ENCODE measurements at places on chromosomes 1 and 21.
A peak's percentile ranks its signal among the peaks of the same experiment; 100 is the strongest.

- DNase-seq = peak; percentile 53
Measured at GRCh38 chr1:147541672-147542568, 619 bp downstream of the BCL9 start.

- peak; percentile 71 for DNase-seq
Measured at GRCh38 chr1:85580872-85581801, 576 bp downstream of the CCN1 start.

DNA sequence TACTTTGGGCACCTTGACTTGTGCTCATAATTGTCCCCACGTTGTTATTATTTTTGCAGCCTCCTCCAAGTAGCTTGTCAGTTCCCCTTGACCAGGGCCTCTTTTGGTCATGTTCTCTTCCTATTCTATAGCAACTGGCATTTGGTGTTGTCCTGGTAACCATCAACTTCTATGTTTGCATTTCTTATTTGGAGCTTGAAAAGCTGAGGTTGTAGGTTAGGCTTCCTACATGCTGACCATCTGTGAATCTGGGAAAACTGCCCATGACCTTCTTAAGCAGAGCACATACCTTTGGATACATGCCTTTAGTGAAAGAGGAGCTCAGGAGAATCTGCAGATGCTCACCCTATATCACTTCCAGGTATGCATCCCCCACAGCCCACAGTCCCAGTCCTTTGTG lies 160.8 kb downstream of the HHAT start:
- DNase-seq = peak; percentile 11

DNA sequence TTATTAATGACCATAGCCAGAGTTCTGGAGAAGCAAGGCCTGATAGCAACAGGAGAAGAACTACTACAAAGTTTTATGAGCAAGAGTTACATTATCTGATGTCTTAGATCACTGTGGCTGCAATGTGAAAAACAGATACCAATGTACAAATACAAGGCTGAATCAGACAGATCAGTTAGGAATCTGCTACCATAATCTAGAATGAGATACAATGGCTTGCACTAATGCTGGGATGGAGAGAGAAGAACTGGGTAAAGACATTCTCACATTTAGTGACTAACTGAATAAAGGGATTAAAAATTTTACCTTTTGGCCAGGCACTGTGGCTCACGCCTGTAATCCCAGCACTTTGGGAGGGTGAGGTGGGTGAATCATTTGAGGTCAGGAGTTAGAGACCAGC lies 41.3 kb downstream of the ARID4B start:
- DNase-seq = no peak

GRCh38 chr1:54559771-54560231 lies 11.8 kb downstream of the ACOT11 start:
- peak; percentile 2 for DNase-seq

DNA sequence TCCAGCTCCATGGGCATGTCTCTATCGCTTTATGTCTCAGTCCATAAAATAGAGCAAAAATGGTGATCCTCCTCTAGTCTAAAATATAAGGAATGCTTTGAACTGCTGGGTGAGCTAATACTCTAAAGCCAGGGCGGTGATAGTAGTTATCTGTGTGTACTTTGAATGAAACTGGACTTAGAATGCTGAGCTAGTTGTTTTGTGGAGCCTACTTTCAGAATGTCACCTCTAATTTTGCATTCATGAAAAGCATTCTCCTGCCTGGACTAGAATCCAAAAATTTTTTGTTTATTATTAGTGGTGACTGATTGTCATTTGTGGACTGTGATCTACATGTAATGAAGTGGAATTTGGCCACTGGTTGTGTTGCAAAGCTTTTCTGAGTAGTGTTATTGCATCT lies 241.6 kb upstream of the C1orf105 start:
- peak; percentile 24 for DNase-seq

DNA sequence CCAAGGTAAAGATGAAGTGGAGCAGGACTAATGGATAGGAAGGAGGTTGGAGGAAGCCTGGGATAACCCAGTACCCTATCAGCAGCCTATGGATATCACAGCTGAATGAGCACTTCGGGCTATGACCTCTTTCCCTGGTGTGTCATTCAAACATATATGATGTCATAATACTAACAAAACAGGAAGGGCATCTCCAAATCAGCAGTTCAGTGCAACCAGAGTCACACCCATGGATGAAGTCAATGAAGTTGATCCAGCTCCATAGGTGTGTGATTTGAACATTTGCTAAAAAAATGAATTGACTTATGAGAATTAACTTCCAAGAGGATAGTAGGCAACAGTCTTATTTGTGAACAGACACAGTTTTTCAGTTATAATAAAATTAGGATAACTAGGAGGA lies 1.7 kb upstream of the C1orf116 start:
- no peak for DNase-seq

- DNase-seq = no peak
Measured at GRCh38 chr1:225435076-225435475, 7.2 kb upstream of the LBR start.

GRCh38 chr21:42578761-42579415 lies 65.2 kb downstream of the SLC37A1 start:
- no peak for DNase-seq

DNA sequence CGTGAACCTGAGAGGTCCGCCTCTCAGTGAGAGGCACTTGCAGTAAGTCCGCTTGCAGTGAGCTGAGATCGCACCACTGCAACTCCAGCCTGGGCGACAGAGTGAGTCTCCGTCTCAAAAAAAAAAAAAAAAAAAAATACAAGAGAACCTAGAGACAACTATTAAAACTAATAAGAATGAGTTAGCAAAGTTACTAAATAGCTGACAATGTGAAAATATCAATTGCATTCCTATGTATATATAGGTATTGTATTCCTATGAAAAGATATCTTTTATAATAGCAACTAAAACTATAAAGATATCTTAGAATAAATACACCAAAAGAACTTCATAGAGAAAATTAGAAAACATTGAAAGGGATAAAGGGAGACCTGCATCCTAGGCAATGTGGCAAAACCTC lies 20.3 kb downstream of the FLVCR1 start:
- no peak for DNase-seq
